ENCODE measurements at places on chromosomes 16 and 17. TPM values are rescaled to one million over a fixed set of nuclear protein-coding genes. Genes with fewer than 3 reads are reported as not detected.

DNA sequence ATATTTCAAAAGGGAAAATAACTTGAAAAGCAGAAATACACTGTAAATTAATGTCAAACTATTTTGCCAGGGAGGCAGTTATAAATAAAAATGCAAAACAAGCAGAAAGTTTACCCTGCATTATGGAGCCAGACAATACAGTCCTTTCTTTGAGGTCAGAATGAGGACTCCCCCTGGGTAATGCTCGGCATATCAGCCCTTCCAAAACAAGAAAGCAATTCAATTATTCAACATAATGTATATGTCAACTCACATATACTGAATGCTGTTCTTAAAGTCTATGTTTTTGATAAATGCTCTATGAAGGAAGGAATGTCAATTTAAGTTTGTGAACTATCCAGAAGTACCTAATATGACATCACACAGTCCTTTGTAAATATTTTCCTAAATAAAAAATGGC lies 72.4 kb downstream of the TTC19 start:
- H3K4me3 ChIP-seq, result no peak overlapping the region
- H3K4me1 ChIP-seq, result peaks cover 3% of the 10 kb centered on the region
- no peaks in the 10 kb centered on the region for H3K27me3 ChIP-seq
- no peak for DNase-seq
- peaks cover 40% of the 10 kb centered on the region for H3K36me3 ChIP-seq
- H3K27ac ChIP-seq, result no peak overlapping the region

DNA sequence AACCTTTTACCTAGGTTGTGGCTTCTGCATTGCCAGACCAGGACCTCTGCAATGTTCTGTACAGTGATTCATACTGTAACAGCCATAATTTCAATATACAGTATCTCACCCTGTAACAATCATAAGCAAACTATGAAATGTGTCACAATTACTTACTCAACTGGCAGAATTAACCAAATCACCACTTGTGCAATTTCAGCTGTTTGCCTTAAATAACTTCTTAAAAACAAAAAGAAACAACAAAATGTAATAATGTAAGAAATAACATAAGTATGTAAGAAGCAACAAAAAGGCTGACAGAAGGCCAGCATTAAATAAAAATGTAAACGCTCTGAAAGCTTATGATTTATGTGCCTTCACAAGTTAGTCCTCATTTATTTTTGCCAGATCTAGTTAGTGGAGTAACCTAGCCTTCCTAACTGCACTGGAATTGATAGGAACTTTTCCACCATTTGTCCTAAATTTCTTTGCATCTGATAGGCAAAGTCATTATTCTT lies 96.9 kb downstream of the SKAP1 start:
- H3K36me3 ChIP-seq, result no peaks in the 10 kb centered on the region
- H3K27ac ChIP-seq, result no peak overlapping the region
- H3K4me1 ChIP-seq, result 0 out of 2 replicates have a peak, but pooled peaks cover 1% of the 10 kb centered on the region
- H3K27me3 ChIP-seq, result peaks cover 43% of the 10 kb centered on the region

DNA sequence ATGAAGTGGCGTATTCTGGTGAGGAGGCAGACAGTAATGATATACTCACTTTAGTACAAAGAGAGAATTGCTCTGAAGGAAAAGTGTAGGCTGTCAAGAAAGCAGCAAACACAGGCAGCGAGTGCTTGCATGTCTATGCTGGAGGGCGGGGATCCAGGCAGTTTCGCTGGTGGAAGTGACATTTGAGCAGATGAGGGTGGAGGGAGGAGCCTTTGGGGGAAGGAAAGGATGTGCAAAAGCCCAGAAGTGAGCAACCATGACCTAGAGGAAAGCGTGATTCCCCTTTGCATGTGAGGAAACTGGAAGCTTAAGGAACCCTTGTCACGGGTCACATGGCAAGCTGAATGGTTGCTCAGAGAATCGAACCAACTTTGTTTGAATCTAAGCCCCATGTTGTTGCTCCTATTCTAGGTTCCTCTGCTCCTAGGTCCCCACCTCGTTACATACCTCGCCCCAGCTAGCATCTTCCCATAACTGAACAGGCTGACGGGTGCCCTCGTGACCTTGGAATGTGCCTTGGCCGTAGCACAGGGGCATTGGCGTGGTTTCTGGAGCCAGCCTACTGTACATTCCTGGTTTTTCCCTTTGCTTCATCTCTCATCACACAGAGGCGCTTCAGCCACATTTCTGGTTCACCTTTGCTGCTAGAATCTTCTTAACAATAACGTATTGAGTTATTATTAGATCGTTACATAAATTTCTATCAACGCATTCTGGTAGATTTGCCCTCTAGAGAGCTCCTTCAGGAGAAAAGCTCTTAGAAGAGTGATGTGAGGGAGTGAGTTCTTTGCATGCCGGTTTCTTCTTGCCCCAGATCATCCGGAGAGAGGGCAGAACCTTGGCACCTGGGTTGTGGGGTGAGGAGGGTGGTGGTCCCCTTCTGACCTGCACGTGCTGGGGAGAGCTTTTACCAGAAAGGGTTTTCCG lies 191.8 kb downstream of the SNX29 start:
- no peaks in the 10 kb centered on the region for H3K27me3 ChIP-seq
- H3K4me3 ChIP-seq, result no peak overlapping the region
- no peak overlapping the region for H3K27ac ChIP-seq
- DNase-seq, result peak; percentile 51
- H3K36me3 ChIP-seq, result no peaks in the 10 kb centered on the region

DLG4 gene
- total RNA-seq, result 8.1 TPM

- no peak for DNase-seq
- H3K27ac ChIP-seq, result no peak overlapping the region
- H3K36me3 ChIP-seq, result no peaks in the 10 kb centered on the region
- H3K4me3 ChIP-seq, result no peak overlapping the region
- peaks cover 14% of the 10 kb centered on the region for H3K27me3 ChIP-seq
These were observed 15.4 kb upstream of the TMEM220 start for GRCh38 chr17:10745231-10745630.

GRCh38 chr17:29835435-29836351 lies 94.3 kb downstream of the SSH2 start:
- peak; percentile 73 for DNase-seq
- H3K4me3 ChIP-seq, result no peak overlapping the region

DNA sequence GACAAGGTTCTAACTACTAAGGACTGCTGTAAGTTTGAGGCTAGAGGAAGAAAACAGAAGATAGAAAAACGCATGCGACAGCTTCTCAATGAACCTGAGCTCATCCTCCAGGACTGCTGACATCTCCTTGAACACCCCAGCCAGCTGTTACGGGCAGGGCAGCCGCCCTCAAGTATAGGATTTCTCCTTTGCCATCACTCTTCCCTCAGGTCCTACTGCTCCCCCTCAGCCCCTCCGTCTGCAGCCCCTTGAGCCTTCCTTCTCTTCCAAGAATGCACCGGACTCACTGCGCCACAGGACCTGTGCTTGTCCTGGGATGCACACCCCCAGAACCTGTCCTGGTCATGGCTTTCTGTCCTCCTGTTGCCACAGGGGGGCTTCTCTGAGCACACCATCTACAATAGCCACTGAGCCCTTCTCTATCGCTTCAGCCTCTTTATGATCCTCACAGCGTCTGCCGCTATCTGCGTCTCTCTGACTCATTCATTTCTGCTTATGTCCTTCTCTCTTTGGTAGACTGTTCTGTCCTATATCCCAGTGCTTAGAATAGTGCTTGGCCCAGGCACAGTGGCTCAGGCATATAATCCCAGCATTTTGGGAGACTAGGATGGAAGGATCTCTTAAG lies 15.7 kb upstream of the XYLT2 start:
- H3K27ac ChIP-seq, result no peak overlapping the region
- no peaks in the 10 kb centered on the region for H3K27me3 ChIP-seq
- no peak overlapping the region for H3K4me3 ChIP-seq
- no peaks in the 10 kb centered on the region for H3K4me1 ChIP-seq
- H3K36me3 ChIP-seq, result no peaks in the 10 kb centered on the region

GRCh38 chr17:4641297-4642195 lies at the start of gene ALOX15:
TSS of gene ALOX15 (minus strand) at chr17:4641678. CDS start at chr17:4641651, 27 bp downstream.
- H3K4me3 ChIP-seq, result no peak within 1 kb of the TSS
- H3K27ac ChIP-seq, result no peak within 1 kb of the TSS
- no peaks in the 10 kb centered on the region for H3K4me1 ChIP-seq
- peaks cover 66% of the 10 kb centered on the region for H3K27me3 ChIP-seq
- no peaks in the 10 kb centered on the region for H3K36me3 ChIP-seq

- H3K27me3 ChIP-seq, result no peaks in the 10 kb centered on the region
- no peak overlapping the region for H3K4me3 ChIP-seq
- peaks cover 15% of the 10 kb centered on the region for H3K4me1 ChIP-seq
- peaks cover 14% of the 10 kb centered on the region for H3K36me3 ChIP-seq
- no peak for DNase-seq
These were observed 12.5 kb downstream of the DCAKD start for GRCh38 chr17:45038728-45039634.

DNA sequence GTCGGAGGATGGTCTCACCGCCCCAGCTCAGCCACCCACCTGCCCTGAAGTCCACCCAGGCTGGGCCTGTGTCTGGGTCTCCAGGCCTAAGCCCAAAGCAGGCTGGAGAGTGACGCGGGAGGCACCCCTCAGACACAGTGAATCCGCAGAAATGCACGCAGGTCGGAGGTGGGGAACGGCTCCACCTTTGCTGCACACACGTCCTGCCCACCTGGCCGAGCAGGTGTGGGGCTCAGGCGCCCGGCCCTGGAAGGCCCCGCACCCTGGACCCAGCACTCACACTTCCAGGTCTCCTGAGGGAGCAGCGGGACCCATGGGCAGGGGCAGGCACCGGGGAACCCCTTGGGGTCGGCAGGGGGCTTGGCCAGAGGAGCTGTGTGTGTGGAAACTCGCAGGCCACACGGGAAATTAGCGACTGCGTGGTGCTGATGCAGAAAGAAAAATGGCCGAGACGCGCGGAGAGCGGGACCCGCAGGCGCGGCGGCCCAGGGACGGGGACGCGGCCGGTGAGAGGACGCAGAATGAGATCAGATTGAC lies 10.7 kb downstream of the CYBC1 start:
- peaks cover 3% of the 10 kb centered on the region for H3K4me1 ChIP-seq
- H3K4me3 ChIP-seq, result no peak overlapping the region
- H3K27me3 ChIP-seq, result no peaks in the 10 kb centered on the region

GRCh38 chr16:55285586-55285985 lies 38.4 kb upstream of the IRX6 start:
- H3K27ac ChIP-seq, result no peak overlapping the region
- H3K36me3 ChIP-seq, result no peaks in the 10 kb centered on the region
- no peak overlapping the region for H3K4me3 ChIP-seq
- DNase-seq, result no peak

DNA sequence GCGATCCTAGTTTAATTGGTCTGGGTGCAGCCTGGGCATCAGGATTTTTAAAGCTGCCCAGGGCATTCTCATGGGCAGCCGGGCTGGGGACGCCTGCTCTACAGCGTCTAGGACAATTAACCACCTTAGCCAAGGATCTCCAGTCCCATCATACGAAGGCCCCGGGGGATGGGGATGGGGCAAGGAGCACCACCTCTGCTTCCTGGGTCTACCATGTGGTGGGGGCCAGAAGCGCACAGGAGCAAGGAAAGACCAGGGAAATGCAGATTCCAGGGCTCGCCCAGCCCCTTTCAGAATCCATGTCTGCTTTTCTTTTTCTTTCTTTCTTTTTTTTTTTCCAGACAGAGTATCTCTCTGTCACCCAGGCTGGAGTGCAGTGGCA lies 29.3 kb downstream of the TBC1D16 start:
- H3K27me3 ChIP-seq, result no peaks in the 10 kb centered on the region
- DNase-seq, result no peak
- H3K36me3 ChIP-seq, result peaks cover 11% of the 10 kb centered on the region
- H3K27ac ChIP-seq, result no peak overlapping the region
- H3K4me3 ChIP-seq, result no peak overlapping the region
- H3K4me1 ChIP-seq, result no peaks in the 10 kb centered on the region

STH gene
- not detected for total RNA-seq

DNA sequence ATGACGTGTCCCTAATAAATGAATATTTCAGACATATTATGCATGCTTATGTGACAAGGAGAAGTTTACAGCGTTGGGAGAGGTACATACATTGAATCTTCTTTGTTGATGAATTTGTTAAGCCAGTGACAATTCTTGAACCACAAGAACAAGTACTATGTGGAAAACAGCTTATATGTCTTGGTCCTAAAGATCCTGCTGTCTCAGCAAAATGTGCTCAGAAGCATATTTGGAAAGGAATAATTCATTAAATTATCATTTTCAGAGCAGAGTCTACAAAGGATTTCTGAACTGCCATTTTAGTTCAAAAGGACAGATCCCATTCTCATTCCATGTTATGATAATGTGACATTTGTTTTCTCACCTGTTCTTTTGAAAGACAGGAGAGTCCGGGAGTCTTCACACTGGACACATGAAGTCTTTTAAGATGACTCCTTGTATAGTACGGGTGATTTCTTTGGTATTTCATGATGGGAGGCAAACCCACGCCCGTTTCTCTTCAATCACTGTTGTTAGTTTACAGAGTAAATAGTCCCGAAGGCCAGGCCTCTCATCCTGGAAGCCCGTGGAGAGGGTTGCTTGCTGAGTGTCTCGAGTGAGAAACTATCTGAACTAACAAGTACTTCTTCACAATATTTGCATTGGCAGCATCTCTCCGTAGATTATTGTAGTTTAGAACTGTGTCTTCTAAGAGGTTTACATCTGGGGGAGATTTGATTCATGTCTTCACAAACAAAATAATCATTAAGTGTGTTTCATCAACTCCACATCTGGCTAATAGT lies 26.7 kb downstream of the VPS35L start:
- H3K4me1 ChIP-seq, result no peaks in the 10 kb centered on the region
- no peak overlapping the region for H3K4me3 ChIP-seq

- peak within 1 kb of the TSS; percentile 53 for H3K27ac ChIP-seq
- no peaks in the 10 kb centered on the region for H3K27me3 ChIP-seq
- H3K36me3 ChIP-seq, result peaks cover 43% of the 10 kb centered on the region
- H3K4me1 ChIP-seq, result peaks cover 27% of the 10 kb centered on the region
- peak within 1 kb of the TSS; percentile 69 for H3K4me3 ChIP-seq
These were observed at the start of gene TLCD2 for GRCh38 chr17:1709971-1710806. TSS of gene TLCD2 (minus strand) at chr17:1710377. CDS start at chr17:1710242, 135 bp downstream.

DNA sequence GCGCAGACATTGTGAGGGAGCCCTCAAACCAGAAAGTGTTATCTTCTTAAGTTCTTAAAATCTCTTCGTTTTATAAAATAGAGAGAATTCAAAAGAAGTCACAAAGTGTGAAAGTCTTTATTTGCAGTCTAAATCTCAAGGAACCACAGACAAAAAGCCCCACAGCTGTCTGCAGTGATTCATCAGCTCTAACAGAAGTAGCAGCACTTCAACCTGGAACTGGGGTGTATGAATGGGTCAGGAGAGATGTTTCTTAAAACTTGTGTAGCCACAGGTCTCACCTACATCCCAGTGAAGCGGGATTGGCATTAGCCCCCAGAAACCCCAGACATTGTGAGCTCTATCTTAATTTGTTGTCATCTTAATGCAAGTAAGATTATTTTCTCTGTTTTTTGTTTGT lies 61.1 kb downstream of the CDYL2 start:
- H3K27ac ChIP-seq, result no peak overlapping the region
- H3K36me3 ChIP-seq, result no peaks in the 10 kb centered on the region
- H3K4me1 ChIP-seq, result no peaks in the 10 kb centered on the region
- no peaks in the 10 kb centered on the region for H3K27me3 ChIP-seq

All from IMR-90 (cell line).